CD4-positive, alpha-beta T cell treated with Interleukin-21 for 1 hour (primary cell): ENCODE measurements at places on chromosomes 1 and 21.

GRCh38 chr1:98854137-98854536, 150.5 kb downstream of the PLPPR5 start:
- DNase-seq: peak; percentile 44

DNA sequence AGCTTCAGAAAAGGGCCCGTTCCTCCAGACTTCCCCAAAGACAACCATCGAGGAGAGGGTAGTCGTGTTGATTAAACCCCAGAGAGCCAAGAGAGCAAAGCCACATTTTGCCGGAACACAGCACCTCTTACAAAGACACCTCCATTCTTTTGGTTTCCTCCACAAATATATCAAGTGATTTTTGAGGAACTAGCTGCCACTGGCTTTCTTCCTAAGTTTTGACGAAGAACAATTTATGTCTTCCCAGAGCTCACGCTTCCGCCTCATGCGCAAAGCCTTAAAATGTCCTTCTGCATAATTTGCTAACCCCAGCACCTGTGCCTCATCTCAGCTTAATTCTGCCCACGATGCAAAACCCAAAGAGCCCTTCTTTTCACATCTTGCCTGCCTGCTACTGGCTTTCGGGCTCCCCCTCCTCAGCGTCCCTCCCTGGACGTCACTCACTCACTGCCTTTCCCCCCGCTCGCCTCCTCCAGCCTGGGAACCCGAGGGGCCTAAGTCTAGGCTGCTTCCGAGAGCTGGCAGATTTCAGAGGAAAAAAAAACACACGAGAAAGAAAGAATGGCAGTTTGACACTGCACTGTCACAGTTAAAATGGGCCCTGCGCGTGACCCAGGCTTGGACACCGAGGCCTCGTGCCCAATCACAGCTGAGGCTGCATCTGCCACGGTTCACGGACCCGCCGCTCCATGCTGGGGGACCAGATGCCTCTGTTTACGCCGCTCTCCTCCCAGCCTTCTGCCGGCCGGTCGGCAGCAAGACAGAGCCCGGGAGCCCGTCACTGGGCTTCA, 77.6 kb upstream of the IFNAR2 start:
- DNase-seq: no peak

DNA sequence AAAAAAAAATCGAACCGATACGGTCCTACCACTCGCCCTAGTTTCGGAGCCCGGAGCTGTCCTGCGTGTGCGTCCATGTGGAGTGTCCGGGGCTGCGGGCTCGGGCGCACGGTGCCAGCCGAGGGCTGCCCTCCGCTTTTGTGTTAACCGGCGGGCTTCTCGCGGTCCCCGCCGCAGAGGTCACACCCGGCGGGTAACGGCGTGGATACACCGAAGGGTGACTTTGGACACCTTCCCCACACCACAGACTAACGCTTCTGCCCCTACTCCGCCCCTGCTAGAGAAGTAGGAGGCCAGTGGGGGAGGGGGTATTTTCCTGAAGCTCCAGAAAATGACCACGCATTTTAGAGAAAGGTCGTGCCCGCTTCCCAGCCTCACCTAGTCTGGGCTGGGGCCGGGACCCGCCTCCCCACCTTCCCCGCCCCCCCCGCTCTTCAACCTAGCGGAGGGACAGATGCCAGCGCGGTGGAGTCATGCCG, 609 bp upstream of the ATF3 start:
- DNase-seq: no peak

GRCh38 chr1:117453958-117454357, 86.7 kb downstream of the MAN1A2 start:
- DNase-seq: no peak

DNA sequence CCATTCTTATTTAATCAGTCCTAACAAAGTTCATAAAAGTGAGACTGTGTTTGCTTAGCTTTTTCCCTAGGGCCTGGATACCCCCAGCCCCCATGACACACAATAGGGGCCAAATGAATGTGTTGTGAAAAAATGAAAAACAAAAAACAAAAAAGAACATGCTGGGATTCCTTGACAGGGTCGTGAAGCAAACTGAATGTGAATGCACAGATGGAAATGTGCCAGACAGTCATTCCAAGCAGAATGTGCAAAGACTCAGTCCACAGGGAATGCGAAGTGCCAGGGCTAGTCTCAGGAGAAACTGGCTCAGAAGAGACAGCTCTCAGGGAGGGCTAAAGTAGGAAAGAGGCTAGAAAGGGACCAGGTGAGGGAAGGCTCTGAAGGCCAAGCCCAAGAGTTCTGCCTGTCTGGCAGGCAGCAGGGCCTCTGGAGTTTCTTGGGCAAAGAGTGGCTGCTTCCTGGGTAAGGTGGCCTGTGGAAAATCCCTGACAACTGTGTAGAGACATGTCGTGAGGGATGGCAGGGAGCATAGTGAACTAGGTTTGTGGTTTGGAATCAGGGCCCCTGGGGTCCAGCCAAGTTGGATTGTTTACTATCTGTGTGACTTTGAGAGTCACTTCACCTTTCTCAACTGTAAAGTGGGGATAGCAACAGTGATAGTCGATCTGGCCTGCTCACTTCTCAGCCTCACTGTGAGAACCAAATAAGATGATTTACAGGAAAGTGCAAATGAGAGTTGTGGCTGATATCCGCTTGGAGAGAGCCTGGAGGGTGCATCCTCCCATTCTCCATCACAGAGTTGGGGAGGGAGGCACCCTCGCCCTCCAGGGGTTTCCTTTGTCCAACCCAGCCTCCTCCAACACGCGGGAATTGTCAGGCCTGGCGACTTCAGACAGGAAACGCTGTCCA, 1.2 kb upstream of the ADAM15 start:
- DNase-seq: no peak

GRCh38 chr1:80807981-80808380, 992.8 kb upstream of the ADGRL2 start:
- DNase-seq: no peak

DNA sequence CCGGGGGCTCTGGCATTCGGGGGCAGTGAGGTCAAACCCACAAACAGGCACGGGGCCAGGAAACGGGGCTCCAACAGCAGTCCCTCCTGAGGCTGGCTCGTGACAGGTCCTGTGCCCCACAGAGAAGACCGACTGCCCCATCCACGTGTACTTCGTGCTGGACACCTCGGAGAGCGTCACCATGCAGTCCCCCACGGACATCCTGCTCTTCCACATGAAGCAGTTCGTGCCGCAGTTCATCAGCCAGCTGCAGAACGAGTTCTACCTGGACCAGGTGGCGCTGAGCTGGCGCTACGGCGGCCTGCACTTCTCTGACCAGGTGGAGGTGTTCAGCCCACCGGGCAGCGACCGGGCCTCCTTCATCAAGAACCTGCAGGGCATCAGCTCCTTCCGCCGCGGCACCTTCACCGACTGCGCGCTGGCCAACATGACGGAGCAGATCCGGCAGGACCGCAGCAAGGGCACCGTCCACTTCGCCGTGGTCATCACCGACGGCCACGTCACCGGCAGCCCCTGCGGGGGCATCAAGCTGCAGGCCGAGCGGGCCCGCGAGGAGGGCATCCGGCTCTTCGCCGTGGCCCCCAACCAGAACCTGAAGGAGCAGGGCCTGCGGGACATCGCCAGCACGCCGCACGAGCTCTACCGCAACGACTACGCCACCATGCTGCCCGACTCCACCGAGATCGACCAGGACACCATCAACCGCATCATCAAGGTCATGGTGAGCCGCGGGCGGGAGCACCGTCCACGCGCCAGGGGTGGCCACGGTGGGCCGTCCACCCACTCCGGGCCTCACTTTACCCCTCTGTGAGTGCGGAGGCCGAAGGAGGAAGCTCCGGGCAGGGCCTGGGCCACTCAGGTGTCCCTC, 14.2 kb downstream of the COL6A2 start:
- no peak for DNase-seq

- DNase-seq: no peak
Observed at GRCh38 chr1:12215118-12215961, 14.5 kb upstream of the VPS13D start.

- DNase-seq: no peak
Observed at GRCh38 chr1:217281332-217281731, 349.6 kb downstream of the GPATCH2 start.

DNA sequence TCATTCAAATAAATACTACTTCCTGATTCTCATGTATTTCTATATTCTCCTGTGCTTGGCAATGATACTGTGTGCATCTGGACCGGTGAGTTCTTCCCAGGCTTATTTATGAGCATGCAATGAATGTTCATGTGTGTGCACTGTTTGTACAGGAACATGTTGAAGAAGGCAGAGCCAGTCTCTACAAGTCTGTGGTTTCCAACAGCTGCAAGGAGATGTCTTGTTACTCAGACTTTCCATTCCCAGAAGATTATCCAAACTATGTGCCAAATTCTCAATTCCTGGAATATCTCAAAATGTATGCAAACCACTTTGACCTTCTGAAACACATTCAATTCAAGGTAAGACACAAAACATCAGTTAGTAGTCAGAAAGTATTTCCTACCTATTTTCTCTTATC, 19.1 kb downstream of the FMO1 start:
- DNase-seq: no peak
